ENCODE measurements at places on chromosomes 4 and X. TPM values are rescaled to one million over a fixed set of nuclear protein-coding genes. Genes with fewer than 3 reads are reported as not detected.

DNA sequence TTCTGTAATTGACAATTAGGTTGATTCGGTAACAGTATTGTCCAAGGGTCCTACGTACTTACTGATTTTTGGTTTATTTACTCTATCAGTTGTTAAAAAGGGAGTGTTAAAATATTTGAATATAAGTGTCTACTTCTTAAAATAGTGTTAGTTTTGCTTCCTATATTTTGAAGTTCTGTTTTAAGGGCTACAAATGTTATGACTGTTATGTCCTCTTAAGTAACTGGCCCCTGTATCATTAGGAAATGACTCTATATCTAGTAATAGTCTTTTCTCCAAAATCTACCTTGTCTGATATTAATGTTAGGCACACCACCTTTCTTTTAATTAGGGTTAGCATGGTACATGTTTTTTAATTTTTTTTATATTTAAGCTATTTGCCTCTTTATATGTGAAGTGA is 30.1 kb downstream of the ANKRD50 start:
- no peak overlapping the region for H3K27ac ChIP-seq
- no peak overlapping the region for H3K4me3 ChIP-seq
- H3K36me3 ChIP-seq: no peaks in the 10 kb centered on the region
- DNase-seq: no peak
- H3K4me1 ChIP-seq: peaks cover 10% of the 10 kb centered on the region

GRCh38 chr4:57314636-57315035 is 204.5 kb upstream of the IGFBP7 start:
- H3K27me3 ChIP-seq: no peaks in the 10 kb centered on the region
- no peak for DNase-seq
- H3K36me3 ChIP-seq: no peaks in the 10 kb centered on the region
- no peak overlapping the region for H3K4me3 ChIP-seq
- H3K27ac ChIP-seq: no peak overlapping the region
- H3K4me1 ChIP-seq: no peaks in the 10 kb centered on the region

- H3K4me1 ChIP-seq: peaks cover 38% of the 10 kb centered on the region
- DNase-seq: no peak
Observed at GRCh38 chr4:6929812-6930464, 20.3 kb downstream of the TBC1D14 start.

- no peak overlapping the region for H3K27ac ChIP-seq
- no peak for DNase-seq
- H3K36me3 ChIP-seq: no peaks in the 10 kb centered on the region
- H3K4me3 ChIP-seq: no peak overlapping the region
- no peaks in the 10 kb centered on the region for H3K4me1 ChIP-seq
Observed at GRCh38 chrX:108217876-108218275, 126.3 kb downstream of the ATG4A start.

Gene DCLK2
- 0.21 TPM for total RNA-seq

DNA sequence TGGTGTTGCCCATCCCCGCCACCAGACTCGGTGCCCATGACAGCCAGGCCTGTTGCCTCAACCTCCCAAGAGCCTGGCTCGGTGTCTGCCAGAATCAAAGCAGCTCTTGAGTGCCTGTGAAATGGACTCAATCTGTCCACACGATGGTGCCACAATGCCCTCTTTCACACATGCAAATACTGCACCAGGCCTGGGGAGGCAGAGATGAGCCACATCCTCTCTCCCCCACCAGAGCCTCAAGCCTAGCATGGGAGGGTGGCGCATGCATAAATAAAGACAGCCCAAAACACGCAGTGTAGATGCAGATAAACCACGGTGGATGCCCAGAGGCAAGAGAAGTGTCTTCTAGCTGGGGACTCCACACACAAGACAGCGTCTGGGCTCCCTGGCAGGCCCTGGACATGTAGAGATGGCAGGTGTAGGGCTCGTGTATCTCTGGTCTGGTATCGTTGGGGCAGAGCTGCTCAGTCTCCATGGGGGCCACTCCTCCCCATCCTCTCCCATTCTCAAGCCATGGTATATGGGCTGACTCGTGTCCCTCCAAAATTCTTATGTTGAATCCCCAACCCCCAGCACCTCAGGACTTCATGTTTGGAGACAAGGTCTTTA is 65.6 kb downstream of the JAKMIP1 start:
- H3K36me3 ChIP-seq: peaks cover 9% of the 10 kb centered on the region
- no peak overlapping the region for H3K27ac ChIP-seq
- no peak overlapping the region for H3K4me3 ChIP-seq
- H3K27me3 ChIP-seq: no peaks in the 10 kb centered on the region

Gene AFF1
- total RNA-seq: 63.0 TPM

Gene ELMOD2
- total RNA-seq: 16.0 TPM

GRCh38 chrX:153226344-153227185 is 47.5 kb downstream of the MAGEA1 start:
- H3K4me3 ChIP-seq: no peak overlapping the region
- no peak overlapping the region for H3K27ac ChIP-seq
- H3K4me1 ChIP-seq: peaks cover 2% of the 10 kb centered on the region
- no peaks in the 10 kb centered on the region for H3K36me3 ChIP-seq
- peaks cover 8% of the 10 kb centered on the region for H3K27me3 ChIP-seq
- DNase-seq: no peak

DNA sequence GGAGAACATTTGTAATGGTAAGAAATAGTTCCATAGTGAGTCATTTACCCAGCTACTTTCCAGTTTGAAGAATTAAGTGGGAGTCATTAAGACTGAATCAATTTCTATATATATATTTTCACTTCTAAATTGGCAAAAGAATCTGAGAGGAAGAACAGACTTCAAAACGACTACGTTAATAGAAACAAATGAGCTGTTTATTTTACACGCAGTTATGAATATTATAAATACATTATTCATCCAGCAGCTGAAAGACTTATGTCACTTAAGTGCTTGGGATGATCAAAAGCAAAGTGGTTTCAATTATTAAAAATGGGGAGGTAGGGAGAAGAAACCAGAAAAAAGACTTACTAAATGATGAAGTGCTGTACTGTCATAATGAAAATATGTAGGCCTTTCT is 260.5 kb upstream of the DDX53 start:
- H3K4me1 ChIP-seq: no peaks in the 10 kb centered on the region
- DNase-seq: no peak
- H3K4me3 ChIP-seq: no peak overlapping the region
- H3K27me3 ChIP-seq: no peaks in the 10 kb centered on the region
- no peak overlapping the region for H3K27ac ChIP-seq

- no peaks in the 10 kb centered on the region for H3K36me3 ChIP-seq
- no peaks in the 10 kb centered on the region for H3K4me1 ChIP-seq
- no peak overlapping the region for H3K27ac ChIP-seq
- no peak for DNase-seq
Observed at GRCh38 chrX:144566592-144566991, 680.7 kb upstream of the SPANXN1 start.

Gene SSX2B
- not detected for total RNA-seq

- no peaks in the 10 kb centered on the region for H3K36me3 ChIP-seq
- no peak for DNase-seq
- no peaks in the 10 kb centered on the region for H3K4me1 ChIP-seq
- H3K4me3 ChIP-seq: no peak overlapping the region
- peaks cover 5% of the 10 kb centered on the region for H3K27me3 ChIP-seq
- no peak overlapping the region for H3K27ac ChIP-seq
Observed at GRCh38 chrX:19381326-19381725, 37.6 kb downstream of the PDHA1 start.

GRCh38 chrX:7704205-7704604 is 138.8 kb upstream of the VCX start:
- H3K27ac ChIP-seq: no peak overlapping the region
- no peaks in the 10 kb centered on the region for H3K4me1 ChIP-seq
- no peaks in the 10 kb centered on the region for H3K27me3 ChIP-seq
- DNase-seq: no peak
- no peak overlapping the region for H3K4me3 ChIP-seq

- no peak overlapping the region for H3K4me3 ChIP-seq
- no peaks in the 10 kb centered on the region for H3K36me3 ChIP-seq
- H3K4me1 ChIP-seq: peaks cover 14% of the 10 kb centered on the region
- H3K27ac ChIP-seq: no peak overlapping the region
Observed at GRCh38 chr4:182826391-182826790, 90.8 kb downstream of the DCTD start.

GRCh38 chrX:49147936-49148335 is 14.6 kb upstream of the MAGIX start:
- DNase-seq: no peak
- no peak overlapping the region for H3K27ac ChIP-seq
- H3K27me3 ChIP-seq: no peaks in the 10 kb centered on the region
- H3K4me1 ChIP-seq: no peaks in the 10 kb centered on the region

DNA sequence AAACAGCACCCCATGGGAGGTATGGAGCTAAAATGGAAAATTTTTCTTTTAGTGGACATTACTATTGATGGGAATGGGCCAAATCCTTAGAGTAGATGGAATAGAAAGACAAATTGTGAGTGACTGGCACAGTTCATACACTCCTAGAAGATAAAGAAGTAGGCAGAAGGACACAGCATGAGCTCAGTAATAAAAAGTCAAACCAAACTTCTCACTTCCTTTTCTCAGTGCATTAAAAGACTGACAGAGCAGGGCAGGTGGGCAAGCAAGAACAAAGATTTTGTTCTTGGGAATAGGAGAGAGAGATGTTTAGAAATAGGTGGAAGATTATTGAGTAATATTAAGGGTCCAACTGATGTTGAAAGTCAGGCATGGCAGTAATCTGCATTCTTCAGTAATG is 132.5 kb downstream of the ATP10D start:
- DNase-seq: no peak
- no peak overlapping the region for H3K27ac ChIP-seq
- H3K4me1 ChIP-seq: no peaks in the 10 kb centered on the region
- no peak overlapping the region for H3K4me3 ChIP-seq

Gene BLOC1S4
- 20.8 TPM for total RNA-seq

Gene DMRTC1
- not detected for total RNA-seq

DNA sequence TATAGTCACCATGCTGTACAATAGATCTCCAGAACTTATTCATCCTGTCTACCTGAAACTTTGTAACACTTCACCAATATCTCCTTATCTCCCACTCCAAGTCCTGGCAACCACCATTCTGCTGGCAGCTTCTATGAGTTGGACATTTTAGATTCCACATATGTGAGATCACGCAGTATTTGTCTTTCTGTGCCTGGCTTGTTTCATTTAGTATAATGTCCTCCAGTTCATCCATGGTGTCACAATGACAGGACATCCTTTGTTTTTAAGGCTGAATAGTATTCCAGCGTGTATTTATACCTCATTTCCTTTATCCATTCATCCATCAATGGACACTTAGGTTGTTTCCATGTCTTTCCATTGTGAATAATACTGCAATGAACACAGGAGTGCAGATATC is 198.7 kb downstream of the QDPR start:
- no peaks in the 10 kb centered on the region for H3K36me3 ChIP-seq
- no peak overlapping the region for H3K27ac ChIP-seq
- no peak for DNase-seq
- no peak overlapping the region for H3K4me3 ChIP-seq

Gene ADAM29
- not detected for total RNA-seq

All from activated T-helper 2 cell treated with anti-CD3 and anti-CD28 coated beads, Interferon-gamma antibody, Interleukin-2, Interleukin-4, amounts not matched to agents 10 μg/mL and 5 μg/mL and 100 μg/mL, durations not matched to agents 14 hours and 24 hours and 36 hours (primary cell).